ENCODE measurements at places on chromosomes 5 and 9. TPM values are rescaled to one million over a fixed set of nuclear protein-coding genes. Genes with fewer than 3 reads are reported as not detected.

- no peak overlapping the region for H3K4me3 ChIP-seq
- H3K4me1 ChIP-seq = no peaks in the 10 kb centered on the region
- peaks cover 55% of the 10 kb centered on the region for H3K36me3 ChIP-seq
- H3K27me3 ChIP-seq = no peaks in the 10 kb centered on the region
- H3K27ac ChIP-seq = no peak overlapping the region
These were observed 17.5 kb upstream of the ROPN1L start for GRCh38 chr5:10424124-10424731.

DNA sequence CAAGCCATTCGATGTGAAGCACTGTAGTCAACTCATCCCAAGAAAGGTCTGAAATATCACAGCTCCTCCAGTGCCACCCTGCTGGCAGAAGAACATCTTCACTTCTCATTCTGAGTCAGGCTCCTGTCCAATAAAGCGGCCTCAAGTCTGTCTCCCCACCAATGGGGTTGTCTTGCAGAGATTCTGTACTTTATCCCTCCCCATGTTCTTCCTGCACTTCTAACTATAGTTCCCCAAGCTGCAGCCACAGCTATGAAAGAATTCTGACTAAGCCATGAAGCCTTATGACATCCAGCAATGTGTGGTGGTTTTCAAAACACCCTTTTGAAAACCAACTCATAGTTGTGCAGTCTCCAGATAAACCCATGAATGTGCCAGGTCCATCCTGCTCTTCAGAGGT is 6.8 kb downstream of the MACROH2A1 start:
- no peak for DNase-seq
- H3K36me3 ChIP-seq = peaks cover 9% of the 10 kb centered on the region
- H3K27ac ChIP-seq = no peak overlapping the region
- 0 out of 2 replicates have a peak, but pooled peaks cover under 1% of the 10 kb centered on the region for H3K4me1 ChIP-seq

DNA sequence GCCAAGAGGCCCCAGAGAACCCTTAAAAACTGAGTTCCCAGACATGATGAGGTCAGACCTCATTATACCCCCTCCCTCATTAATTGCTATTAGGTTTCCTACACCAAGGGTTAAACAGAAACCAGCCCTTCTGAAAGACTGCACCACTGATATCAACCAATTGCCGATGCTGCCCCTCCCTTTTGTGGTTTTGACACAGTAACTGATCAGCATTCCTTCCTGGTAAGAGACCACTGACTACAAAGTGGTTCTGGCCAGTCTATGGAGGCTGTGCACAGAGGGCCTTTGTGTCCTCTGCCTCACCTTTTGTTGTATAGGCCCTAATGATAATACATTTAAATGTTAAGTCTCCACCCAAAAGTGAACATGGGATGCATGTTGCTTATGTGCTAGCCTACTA is 201.5 kb downstream of the FRMD3 start:
- H3K4me1 ChIP-seq = no peaks in the 10 kb centered on the region
- DNase-seq = no peak
- no peaks in the 10 kb centered on the region for H3K27me3 ChIP-seq

GRCh38 chr5:59238126-59238902 is 655.2 kb downstream of the PDE4D start:
- no peaks in the 10 kb centered on the region for H3K27me3 ChIP-seq
- no peak overlapping the region for H3K27ac ChIP-seq
- DNase-seq = no peak
- H3K36me3 ChIP-seq = no peaks in the 10 kb centered on the region
- no peaks in the 10 kb centered on the region for H3K4me1 ChIP-seq
- no peak overlapping the region for H3K4me3 ChIP-seq

DNA sequence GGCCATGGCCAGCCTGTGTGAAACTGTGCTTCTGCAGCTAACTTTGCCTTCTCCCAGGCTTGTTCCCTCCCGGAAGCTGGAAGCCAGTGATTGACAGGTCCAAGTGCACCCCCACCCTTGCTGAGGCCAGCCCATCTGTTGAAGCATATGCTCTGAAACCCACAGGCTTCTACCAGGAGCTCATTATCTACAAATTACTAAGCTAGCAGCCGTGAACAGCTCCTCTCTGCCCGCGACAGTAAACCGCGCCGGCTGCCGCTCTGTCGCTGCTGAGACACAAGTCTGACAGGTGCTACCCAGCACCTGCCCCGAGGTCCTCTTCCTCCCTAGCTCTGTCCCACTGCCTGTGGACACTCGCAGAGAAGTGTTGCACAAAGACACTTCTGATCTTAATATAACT is 490.9 kb downstream of the GADD45G start:
- H3K4me3 ChIP-seq = no peak overlapping the region
- no peak for DNase-seq
- 0 out of 2 replicates have a peak, but pooled peaks cover 2% of the 10 kb centered on the region for H3K4me1 ChIP-seq
- H3K27ac ChIP-seq = no peak overlapping the region
- no peaks in the 10 kb centered on the region for H3K27me3 ChIP-seq
- H3K36me3 ChIP-seq = no peaks in the 10 kb centered on the region

GRCh38 chr5:13186177-13186576 is 758.3 kb downstream of the DNAH5 start:
- H3K36me3 ChIP-seq = no peaks in the 10 kb centered on the region
- no peaks in the 10 kb centered on the region for H3K27me3 ChIP-seq
- no peak for DNase-seq
- H3K4me1 ChIP-seq = no peaks in the 10 kb centered on the region
- H3K27ac ChIP-seq = no peak overlapping the region

Gene PFN3
- total RNA-seq = not detected

- H3K36me3 ChIP-seq = no peaks in the 10 kb centered on the region
- no peak overlapping the region for H3K27ac ChIP-seq
- peaks cover 2% of the 10 kb centered on the region for H3K4me1 ChIP-seq
- peak overlapping the region; percentile 64 for H3K4me3 ChIP-seq
These were observed 201.2 kb upstream of the GAS1 start for GRCh38 chr9:87148331-87149104.

DNA sequence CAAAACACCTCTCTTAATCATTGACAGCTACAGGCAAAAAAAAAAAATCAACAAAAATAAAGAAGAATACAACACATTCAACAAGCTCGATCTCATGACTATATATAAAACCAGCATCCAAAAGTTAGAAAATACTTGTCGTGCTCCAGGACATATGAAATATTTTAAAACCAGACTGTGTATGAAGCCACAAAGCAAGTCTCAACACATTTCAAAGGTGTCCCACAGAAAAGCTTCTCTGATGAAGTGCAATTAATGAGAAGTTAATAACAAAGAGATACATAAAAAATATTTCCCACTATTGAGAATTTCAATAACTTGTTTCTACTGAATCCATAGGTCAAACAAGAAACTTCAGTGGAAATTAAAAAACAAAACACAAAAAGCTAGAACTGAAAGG is 178.7 kb downstream of the PLK2 start:
- no peak overlapping the region for H3K27ac ChIP-seq
- H3K27me3 ChIP-seq = no peaks in the 10 kb centered on the region
- no peak overlapping the region for H3K4me3 ChIP-seq
- DNase-seq = no peak

- no peak overlapping the region for H3K27ac ChIP-seq
- DNase-seq = no peak
- H3K4me3 ChIP-seq = no peak overlapping the region
- peaks cover 7% of the 10 kb centered on the region for H3K4me1 ChIP-seq
- H3K36me3 ChIP-seq = no peaks in the 10 kb centered on the region
These were observed 11.3 kb downstream of the KLF9 start for GRCh38 chr9:70403166-70403565.

DNA sequence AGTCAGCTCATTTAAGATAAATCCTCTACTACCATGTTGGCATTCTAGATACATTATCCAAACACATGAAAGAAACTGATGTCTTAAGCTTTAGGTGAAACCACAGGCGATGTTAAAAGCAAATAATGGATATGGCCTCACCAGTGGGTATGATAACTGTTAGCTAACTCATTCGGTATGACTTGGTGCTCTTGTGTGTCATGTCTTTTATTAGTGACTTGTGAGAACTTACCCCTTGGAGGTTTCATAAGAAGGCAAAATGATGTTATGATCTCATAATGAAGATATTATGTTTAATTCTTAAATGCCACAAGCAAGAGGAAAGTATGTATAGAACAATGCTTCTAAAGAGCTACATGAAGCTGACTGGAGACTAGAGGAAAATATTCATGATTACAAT is 1227.0 kb downstream of the EFNA5 start:
- no peak overlapping the region for H3K4me3 ChIP-seq
- no peaks in the 10 kb centered on the region for H3K36me3 ChIP-seq
- H3K4me1 ChIP-seq = no peaks in the 10 kb centered on the region
- H3K27ac ChIP-seq = no peak overlapping the region
- no peaks in the 10 kb centered on the region for H3K27me3 ChIP-seq
- DNase-seq = no peak

- peaks cover 7% of the 10 kb centered on the region for H3K36me3 ChIP-seq
- no peak for DNase-seq
- H3K27ac ChIP-seq = no peak overlapping the region
- no peak overlapping the region for H3K4me3 ChIP-seq
- H3K4me1 ChIP-seq = peaks cover 7% of the 10 kb centered on the region
- H3K27me3 ChIP-seq = no peaks in the 10 kb centered on the region
These were observed 71.0 kb downstream of the LRRC70 start for GRCh38 chr5:62649476-62650113.

DNA sequence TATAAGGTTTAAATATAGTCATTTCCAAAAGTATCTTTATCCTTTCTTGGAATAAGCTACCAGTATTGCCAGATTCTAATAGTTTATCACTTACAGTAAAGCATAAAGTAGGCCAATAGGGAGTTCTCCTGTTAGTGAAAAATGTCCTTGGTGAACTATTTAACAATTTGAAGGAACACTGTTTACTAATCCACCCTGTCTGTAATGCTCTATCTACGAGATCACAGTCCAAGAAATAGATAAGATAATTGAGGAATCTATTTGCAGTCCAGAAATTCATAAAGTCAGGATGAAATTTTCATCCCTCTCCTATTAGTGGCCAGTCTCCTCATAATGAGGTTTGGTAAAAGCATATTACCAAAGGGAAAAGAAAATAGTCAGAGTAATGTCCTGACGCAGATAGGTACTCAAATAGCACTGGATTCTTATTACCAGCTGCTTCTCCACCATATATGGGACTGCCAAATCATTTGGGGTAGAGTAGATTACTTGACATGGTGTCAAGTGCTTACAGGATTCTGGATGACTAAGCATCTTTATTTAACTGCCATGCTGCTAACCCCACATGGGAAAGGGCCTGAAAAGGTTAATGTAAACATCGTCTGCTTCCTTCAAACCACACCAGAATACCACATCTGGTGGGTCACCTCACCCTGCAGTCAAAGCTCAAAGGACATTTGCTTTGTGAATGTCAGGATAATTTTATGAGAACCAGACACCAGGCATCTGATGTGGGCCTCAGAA is 808.1 kb downstream of the EFNA5 start:
- no peaks in the 10 kb centered on the region for H3K27me3 ChIP-seq
- H3K4me1 ChIP-seq = peaks cover 3% of the 10 kb centered on the region
- no peak overlapping the region for H3K27ac ChIP-seq
- no peaks in the 10 kb centered on the region for H3K36me3 ChIP-seq
- DNase-seq = no peak

GRCh38 chr5:33441241-33442177 is 744 bp downstream of the TARS1 start:
- H3K4me3 ChIP-seq = no peak overlapping the region
- H3K36me3 ChIP-seq = peaks cover 25% of the 10 kb centered on the region
- peak overlapping the region; percentile 85 for H3K27ac ChIP-seq
- peaks cover 8% of the 10 kb centered on the region for H3K4me1 ChIP-seq
- no peak for DNase-seq
- H3K27me3 ChIP-seq = no peaks in the 10 kb centered on the region

DNA sequence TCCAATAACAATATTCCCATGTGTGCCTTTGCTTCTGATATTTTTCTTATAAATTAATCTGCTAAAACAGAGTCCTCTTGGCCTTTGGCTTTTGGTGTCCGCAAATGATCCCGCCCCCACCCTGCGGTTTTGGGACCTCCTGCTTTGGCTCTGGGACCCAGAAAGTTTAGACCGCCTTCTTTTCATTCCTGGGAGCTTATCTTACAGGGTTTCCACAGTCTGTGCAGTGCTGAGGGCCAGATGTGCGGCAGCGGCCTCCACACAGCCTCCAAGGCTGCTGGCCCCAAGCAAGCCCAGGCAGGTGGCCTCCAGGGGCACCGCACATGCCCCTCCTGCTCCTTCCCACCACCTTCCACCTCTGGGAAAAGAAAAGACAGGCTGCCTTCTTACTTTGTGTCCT is 191.5 kb downstream of the ERCC6L2 start:
- DNase-seq = no peak

DNA sequence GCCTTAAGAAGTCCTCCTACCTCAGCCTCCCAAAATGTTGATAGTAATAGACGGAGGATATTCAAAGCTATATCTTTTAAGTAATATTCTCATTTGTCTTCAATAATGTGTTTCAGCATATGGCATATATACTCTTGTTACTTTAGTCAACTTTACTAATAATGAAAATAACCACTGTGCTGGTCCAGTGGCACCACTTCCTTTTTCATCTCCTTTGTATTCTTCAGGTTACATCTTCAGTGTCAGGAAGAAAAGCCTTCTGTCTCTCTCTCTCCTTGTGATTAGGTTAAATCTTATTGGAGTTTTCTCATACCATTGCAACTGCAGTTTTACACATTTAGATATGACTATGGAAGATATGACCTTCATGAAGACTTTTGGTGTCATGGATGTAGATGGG is 31.3 kb downstream of the PARP8 start:
- peaks cover 2% of the 10 kb centered on the region for H3K4me1 ChIP-seq
- H3K27ac ChIP-seq = no peak overlapping the region
- no peaks in the 10 kb centered on the region for H3K27me3 ChIP-seq
- no peaks in the 10 kb centered on the region for H3K36me3 ChIP-seq
- no peak overlapping the region for H3K4me3 ChIP-seq

DNA sequence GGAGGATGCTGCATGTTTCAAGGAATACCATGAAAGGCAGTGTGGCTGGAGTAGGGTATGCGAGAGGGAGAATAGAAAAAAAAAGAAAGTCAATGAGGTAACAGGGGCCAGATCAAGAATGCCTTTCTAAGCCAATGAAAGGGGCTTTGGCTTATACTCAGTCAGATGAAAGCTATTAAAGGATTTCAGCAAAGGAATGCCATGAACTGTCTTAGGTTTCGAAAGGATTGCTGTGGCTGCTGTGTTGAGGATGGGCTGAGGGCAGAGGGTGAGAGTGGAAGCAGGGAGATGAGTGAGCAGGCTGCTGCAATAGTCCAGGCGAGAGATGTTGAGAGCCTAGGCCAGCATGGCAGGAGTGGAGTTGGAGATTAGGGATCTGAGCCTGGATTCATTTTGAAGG is 135.4 kb upstream of the CKMT2 start:
- H3K4me3 ChIP-seq = no peak overlapping the region
- no peaks in the 10 kb centered on the region for H3K27me3 ChIP-seq
- no peak overlapping the region for H3K27ac ChIP-seq
- H3K36me3 ChIP-seq = no peaks in the 10 kb centered on the region
- DNase-seq = no peak
